ENCODE measurements at places on chromosomes 3 and 15.

GRCh38 chr15:84035399-84035766 lies 200.2 kb upstream of the GOLGA6L4 start:
- DNase-seq: peak; percentile 22

DNA sequence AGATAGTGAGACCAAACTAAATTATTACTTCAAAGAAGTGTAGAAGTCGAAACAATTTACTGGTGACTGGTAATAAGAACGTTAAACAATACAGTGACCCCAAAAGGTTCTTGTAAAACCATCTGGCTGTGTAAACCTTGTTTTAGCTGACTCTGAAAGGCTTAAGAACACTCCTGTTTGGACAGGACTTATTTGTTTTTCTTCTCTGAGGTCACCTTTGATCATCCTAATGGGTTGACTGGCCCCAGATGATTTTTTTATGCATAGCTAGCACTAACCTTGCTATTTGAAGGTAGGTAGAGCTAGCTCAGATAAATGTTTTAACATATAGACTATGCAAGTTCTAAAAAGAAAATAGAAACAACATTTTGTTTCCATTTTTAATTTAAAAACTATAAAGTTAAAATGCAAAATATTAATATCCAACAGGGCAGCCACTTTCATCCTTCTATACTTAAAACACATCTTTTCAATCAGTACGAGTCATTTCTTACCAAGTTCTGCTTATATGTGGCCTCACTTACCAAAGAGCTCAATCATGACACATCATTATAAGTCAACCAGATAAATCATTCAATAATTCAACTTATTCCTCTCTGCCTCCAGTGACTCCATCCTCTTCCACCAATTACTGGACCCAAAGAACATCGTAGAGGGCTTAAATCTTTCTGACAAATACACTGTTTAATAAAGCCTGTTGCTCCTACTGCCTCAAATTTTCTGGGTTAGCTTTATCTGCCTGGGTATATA lies 158.8 kb downstream of the SSR3 start:
- DNase-seq: no peak

DNA sequence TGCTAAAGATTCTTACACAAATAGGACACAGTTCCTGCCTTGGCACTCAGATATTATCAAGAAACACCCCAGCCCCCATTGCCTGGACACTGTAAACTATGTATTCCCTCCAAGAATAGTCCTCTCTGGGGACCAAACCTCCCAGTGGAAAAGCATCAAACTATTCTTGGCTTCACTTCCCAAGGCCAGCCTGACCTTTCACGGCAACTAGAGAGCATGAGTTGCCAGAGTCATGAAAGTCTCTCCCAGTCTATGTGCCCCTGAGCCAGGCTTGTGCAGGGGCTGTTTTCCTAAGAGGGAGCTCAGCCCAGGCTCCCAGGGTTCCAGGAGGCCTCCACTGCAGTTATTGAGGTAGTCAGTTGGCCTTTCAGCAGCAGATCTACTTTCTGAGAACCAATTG lies 251.9 kb upstream of the TGFBR2 start:
- DNase-seq: no peak

- no peak for DNase-seq
Measured at GRCh38 chr15:92653836-92654539, 1.6 kb downstream of the FAM174B start.

GRCh38 chr15:98003996-98004395 lies 43.5 kb downstream of the ARRDC4 start:
- DNase-seq: no peak

- DNase-seq: no peak
Measured at GRCh38 chr3:38599886-38600285, 49.6 kb downstream of the SCN5A start.

- DNase-seq: no peak
Measured at GRCh38 chr3:10783360-10784351, 32.4 kb upstream of the SLC6A11 start.

GRCh38 chr3:143166376-143166775 lies 46.8 kb downstream of the CHST2 start:
- DNase-seq: no peak
